ENCODE measurements at places on chromosomes 3 and 15. TPM values are rescaled to one million over a fixed set of nuclear protein-coding genes. Genes with fewer than 3 reads are reported as not detected.

- peak; percentile 91 for DNase-seq
Observed at GRCh38 chr3:190092250-190092649, 28.4 kb downstream of the P3H2 start.

DNA sequence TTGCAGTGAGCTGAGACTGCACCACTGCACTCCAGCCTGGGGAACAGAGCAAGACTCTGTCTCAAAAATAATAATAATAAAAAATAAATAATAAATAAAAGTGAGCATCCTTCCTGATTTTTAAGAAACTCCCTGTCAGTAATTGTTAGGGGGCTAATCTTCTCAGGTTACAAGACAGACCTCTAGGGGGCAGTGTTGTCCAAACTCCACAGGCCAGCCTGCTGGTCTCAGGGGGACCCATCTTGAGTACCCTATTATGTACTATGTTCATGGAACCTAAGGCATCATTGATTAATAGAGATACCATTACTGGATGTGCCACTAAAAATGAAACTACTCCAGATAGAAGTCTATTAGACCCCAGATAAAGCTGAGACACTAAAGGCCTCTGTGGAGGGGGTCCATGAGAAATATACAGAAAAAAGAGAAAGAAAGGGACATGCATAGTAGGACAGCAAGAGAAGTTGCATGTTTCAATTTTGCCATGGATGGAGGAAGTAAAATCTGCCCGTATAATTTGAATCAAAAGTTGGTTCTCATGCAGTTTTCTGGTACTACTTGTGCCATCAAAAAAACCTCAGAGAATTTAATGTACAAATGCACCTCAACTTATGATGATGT, 85.5 kb upstream of the CDV3 start:
- peak; percentile 27 for DNase-seq

- DNase-seq: no peak
Observed at GRCh38 chr3:82329300-82329699, 567.9 kb upstream of the GBE1 start.

DNA sequence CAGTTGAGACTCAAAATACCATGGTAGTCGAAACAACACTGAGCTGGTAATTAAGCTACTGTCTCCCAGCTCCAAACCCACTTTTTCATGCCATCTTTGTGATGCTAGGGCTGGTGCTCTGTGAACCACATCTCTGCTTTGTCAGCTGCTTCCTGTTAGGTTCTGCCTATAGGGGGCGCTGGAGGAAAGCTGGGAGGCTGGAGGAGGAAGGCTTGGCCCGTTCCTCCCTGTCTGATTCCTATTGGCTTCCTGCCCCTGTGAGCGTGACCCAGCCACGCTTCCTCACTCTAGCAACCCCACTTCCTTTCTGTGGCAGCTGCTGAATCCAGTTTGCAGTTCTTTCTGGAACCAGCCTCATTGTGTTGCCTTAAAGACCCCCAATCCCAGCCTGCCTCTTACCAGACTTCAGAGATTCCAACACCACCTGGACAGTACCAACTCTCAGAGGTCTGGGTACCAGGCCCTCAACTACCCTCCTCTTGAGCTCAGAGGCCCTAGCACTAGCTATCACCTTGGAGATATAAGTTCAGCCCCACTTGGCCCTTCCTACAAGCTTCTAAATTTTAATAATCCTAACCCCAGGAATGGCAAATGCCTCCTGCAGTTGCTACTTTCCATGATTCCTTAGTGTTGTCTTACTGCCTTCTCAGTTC, 120.9 kb downstream of the ERC2 start:
- no peak for DNase-seq

DNA sequence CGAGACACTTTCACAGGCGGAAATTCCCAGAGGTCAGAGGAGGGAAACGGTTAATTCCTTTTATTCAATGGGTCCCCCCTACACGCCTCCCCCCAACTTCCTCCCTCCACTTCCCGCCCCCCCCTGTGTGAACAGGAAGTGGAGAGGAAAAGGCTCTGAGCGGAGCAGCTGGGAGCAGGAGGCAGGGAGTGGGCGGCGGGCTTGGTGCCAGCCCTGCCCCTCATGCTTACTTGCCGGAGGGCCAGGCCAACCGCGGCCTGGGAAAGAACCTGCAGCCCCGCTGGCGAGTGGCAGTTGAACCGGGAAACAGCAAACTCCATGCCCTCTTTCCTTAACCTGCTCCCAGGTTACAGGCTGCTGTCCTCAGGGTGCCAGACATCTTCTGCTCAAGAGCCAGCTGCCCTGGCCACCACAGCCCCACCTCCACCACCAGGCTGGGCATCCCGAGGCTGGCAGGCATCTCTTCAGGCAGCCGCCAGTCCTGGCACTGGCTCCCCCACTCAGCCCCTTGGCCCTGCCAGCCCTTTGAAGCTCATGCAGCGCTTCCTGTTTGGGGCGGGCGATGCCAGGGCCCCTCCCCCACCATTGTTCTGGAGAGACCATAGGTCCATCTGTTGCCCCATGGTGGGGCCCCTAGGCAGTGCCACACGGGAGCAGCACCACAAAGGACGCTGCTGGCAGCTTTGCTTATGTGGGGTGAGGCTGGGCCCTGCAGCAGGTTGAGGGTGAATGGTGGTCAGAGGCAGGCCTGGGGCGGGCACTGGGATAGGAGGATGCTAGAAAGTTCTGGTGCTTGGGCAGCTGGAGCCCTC, 12.9 kb downstream of the VPS18 start:
- DNase-seq: peak; percentile 41

GRCh38 chr15:68154923-68155559, 50.1 kb downstream of the CALML4 start:
- peak; percentile 70 for DNase-seq

- no peak for DNase-seq
Observed at GRCh38 chr15:85006655-85007054, 25.0 kb downstream of the PDE8A start.

GRCh38 chr3:35675206-35675605, 35.9 kb downstream of the ARPP21 start:
- DNase-seq: no peak

GRCh38 chr3:138367911-138368310, 19.5 kb downstream of the MRAS start:
- DNase-seq: peak; percentile 23

GRCh38 chr15:41913256-41913655, 19.4 kb upstream of the SPTBN5 start:
- no peak for DNase-seq

DNA sequence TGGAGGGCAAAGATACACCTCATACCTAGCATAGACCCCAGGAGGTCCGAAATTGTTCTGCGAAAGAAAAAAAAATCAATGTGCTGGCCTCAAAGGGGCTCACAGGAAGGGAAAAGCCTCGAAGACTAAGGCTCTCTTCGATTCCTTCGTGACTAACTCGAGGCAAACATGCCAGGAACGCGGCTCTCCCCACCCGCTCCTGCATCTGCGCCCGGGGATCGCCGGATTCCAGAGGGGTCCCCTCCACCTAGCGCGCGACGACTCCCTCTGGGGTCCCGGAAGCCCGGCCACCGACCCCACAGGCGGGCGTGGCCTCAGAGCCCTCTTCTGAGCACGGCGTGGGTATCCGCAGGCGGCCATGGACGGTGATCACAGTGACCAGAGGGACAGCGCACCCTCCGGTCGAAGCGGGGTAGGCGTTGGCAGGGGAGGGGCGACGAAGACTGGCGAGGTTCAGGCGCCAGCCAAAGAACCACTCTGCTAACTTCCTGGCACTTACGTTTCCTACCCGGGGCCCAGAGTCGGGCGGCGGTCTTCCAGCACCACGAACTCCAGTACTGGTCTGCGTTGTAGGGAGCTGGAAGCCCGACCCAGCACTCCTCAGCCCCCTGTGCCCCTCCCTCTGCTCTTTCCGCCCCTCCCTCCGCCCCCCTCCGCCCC, 515 bp upstream of the EIF3J start:
- DNase-seq: peak; percentile 68

DNA sequence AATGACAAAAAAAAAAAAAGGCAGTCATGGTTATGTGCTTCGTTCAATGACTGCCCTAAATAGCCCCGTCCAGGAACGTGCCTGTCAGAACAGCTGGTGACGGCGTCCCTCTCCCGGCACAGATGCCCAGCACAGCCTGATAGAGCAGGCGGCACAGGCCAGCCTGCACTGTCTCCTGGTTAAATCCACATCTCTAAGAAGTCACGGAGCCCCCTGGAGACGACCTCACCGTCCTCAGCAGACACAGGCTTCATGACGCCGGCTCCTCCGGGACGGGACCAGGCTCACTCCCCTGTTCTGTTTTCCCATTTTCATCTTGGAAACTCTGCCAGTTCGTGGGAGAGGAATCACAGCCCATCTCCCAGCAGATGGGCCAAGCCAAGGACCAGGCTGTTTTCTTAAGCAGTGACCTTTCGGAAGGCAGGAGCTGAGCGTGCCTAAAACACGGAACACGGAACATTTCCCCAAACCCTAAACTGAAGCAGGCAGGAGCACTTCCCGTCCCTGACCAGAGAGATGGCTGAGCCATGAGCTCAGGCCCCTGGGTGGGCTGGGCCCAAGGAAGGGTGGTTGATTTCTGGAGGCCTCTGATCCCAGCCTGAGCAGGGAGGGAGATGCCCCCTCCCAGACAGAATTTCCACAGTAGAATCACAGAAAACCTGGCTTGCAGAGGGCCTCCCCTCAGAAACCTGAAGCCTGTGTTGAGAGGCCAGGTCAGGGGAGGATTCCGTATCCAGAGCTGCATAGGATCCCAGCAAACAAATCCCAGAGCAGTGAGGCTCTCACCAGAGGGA, 35.9 kb downstream of the ADCY5 start:
- no peak for DNase-seq

DNA sequence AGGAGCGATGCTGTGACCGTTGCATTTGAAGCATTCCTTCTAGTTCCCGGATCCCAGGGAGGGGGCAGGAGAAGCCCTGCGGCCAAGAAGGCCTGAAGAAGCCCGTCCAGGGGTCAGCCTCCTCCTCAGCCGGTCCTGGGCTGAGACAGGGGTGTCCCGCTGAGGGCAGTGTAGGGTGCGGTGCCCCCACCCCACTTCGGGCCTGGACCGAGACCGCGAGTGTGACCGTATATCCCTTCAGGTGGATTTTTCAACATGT, 2.8 kb downstream of the OCA2 start:
- no peak for DNase-seq

DNA sequence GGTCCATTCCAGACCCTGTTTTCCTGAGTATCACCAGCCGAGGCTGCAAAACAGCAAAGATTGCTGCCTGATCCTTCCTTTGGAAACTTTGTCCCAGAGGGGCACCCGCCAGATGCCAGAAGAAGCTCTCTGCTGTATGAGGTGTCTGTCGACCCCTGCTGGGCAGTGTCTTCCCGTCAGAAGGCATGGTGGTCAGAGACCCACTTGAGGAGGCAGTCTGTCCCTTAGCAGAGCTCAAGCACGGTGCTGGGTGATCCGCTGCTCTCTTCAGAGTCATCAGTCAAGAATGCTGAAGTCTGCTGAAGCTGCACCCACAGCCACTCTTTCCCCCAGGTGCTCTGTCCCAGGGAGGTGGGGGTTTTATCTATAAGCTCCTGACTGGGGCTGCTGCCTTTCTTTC, 1121.2 kb downstream of the NSUN3 start:
- DNase-seq: no peak

DNA sequence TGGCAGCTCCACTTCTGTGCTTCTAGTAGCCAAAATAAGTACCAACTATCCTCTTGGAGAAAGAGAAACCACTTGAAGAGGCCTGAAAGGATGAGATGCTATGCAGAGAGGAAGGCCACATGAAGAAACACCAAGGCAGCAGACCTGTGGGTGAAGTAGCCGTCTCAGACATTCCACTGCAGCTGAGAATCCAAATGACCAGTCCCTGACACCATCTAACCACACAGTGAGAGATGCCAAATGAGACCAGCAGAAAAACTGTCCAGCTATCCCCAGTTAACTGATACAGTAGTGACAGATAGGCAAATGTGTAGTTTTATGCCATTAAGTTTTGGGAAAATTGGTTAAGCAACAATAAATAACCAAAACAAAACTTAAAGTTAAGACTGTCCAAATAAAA, 47.9 kb upstream of the ZSCAN2 start:
- DNase-seq: peak; percentile 50

DNA sequence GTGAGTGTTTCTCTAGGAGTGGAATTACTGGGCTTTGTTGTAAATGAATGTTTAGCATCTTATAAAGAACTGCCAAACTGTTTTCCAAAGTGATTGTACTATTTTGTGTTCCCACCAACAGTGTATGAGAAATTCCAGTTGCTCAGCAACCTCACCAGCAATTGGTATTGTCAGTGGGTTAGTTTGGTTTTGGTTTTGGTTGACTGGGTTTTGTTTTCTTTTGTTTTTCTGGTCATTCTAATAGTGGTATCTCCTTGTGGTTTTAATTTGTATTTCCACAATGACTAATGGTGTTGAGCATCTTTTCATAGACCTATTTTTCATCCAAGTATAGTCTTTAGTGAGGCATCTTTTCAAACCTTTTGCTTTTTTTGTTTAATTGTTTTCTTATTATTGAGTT, 27.1 kb downstream of the FILIP1L start:
- DNase-seq: peak; percentile 45

GRCh38 chr15:52440414-52440813, 88.3 kb downstream of the MYO5A start:
- DNase-seq: peak; percentile 42

DNA sequence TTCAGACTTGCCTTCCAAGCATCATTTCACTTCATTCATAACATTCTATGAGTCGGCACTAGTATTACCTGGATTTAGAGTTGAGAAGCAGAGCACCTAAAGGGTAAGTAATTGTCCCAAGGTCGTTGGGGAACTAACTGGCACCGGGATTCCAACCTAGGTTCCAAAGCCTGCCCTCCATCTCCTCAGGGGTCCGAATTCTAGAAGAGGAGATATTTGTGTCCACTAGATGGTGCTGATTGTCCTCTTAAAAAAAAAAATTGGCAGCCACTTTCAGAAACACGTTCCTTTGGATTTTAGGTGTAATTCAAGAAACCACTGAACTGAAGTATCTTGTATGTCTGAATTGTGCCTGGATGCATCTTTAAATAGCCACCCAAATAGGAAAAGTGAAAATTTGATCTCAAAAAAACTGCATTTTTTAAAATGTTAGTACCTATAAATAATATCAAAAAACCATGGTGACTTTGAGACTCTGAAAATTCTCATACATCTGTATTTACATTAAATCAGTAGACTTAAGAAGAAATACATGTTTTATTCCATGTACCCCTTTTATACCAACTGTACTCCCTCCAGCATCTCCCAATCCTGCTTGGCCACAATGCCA, 3.9 kb upstream of the FSIP1 start:
- peak; percentile 75 for DNase-seq

- DNase-seq: no peak
Observed at GRCh38 chr3:170778240-170779217, 91.5 kb downstream of the RPL22L1 start.

ROPN1 gene
- not detected for total RNA-seq

SUSD5 gene
- 2.9 TPM for total RNA-seq

FANCD2OS gene
- not detected for total RNA-seq

NOX5 gene
- total RNA-seq: not detected

SPTBN5 gene
- under 0.01 TPM for total RNA-seq

BFSP2 gene
- not detected for total RNA-seq

CCR4 gene
- not detected for total RNA-seq

CASR gene
- not detected for total RNA-seq

AADACL2 gene
- total RNA-seq: not detected

MYRIP gene
- not detected for total RNA-seq

CACNA2D3 gene
- 0.36 TPM for total RNA-seq

SLTM gene
- 66.7 TPM for total RNA-seq

LRTM1 gene
- total RNA-seq: not detected

IL17RD gene
- total RNA-seq: 0.72 TPM
